Activated T-cell treated with anti-CD3 and anti-CD28 coated beads, Interleukin-2, amount 50 U/mL, for 72 hours (primary cell): ENCODE measurements at places on chromosomes 1 and 21.

GRCh38 chr21:25772686-25773085 lies 37.9 kb downstream of the GABPA start:
- no peak for DNase-seq

- no peak for DNase-seq
Measured at GRCh38 chr1:51922040-51922439, 43.5 kb upstream of the NRDC start.

GRCh38 chr1:25569597-25570396 lies 26.4 kb downstream of the LDLRAP1 start:
- no peak for DNase-seq

DNA sequence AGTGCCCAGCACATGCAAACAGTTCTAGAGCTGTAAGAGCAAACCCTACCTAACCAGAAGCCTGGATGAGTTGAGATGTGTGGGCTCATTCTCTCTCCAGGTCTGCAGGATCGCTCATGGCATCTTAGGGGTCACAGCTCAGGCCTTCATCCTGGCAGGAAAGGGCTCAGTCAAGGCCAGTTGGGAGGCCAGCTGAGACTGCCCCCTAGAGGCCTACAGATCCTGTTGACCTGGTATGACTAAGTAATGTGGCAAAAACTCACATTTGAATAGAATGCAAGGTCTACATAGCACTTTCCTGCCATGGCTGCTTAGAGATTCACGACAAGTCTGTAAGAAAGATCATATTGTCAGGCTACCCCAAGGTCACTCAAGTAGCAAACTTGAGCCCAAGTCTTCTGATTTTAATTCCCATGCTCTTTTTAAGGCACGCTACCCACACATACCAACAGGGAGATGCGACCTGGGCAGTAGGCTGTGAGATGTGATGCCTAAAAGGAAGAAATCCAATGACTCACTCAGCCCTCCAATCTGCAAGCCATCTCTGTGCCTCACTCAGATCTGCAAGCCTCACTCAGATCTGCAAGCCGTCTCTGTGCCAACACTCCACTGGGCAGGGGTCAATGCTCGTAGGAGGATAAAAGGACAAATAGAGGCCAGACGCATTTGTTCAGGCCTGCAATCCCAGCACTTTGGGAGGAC lies 5.1 kb upstream of the CAPN8 start:
- DNase-seq, result peak; percentile 26

DNA sequence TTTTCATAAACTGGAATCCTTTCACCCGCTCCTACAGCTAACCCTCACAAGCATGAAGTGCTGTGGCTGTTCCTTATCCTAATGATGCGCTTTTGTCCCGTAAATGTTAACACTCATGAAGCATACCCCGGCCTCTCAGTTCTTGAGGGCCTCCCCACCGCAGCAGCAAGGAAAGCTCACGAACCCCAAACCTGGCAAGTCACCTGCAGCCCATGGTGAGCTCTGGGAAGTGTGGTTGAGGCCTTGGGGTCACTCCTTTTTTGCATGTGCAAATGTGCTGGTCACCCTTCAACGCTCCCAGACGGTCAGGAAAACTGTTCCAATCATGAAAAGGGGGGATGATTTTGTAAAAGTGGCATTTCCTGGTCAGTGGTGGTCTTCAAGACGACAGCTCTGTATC lies 124.6 kb downstream of the PRDM2 start:
- DNase-seq, result no peak

- DNase-seq, result no peak
Measured at GRCh38 chr1:179883040-179883744, 1.1 kb downstream of the TOR1AIP1 start.

GRCh38 chr1:211541720-211542477 lies 37.1 kb downstream of the SLC30A1 start:
- no peak for DNase-seq

GRCh38 chr1:192877283-192877886 lies 68.5 kb downstream of the RGS2 start:
- no peak for DNase-seq

DNA sequence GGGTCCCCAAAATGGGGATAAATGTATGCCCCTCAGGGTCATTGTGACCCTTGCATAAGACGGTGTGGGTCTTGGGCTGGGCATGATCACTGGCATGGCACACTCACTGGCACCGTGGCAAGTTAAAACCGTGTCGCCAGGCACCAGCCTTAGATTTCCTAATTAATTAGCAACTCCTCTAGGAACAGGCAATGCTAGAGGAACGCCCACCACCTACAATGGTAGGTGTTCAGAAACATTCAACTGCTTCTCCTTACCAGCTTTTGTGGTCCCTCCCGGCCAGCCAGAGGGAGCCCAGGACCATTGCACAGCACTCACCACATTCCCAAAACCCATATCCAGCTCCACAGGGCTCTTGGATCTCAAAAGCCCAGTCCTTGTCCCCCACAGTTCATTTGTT lies 36.4 kb downstream of the EPHA2 start:
- DNase-seq, result no peak

GRCh38 chr1:91075233-91076135 lies 53.6 kb upstream of the ZNF644 start:
- DNase-seq, result no peak

DNA sequence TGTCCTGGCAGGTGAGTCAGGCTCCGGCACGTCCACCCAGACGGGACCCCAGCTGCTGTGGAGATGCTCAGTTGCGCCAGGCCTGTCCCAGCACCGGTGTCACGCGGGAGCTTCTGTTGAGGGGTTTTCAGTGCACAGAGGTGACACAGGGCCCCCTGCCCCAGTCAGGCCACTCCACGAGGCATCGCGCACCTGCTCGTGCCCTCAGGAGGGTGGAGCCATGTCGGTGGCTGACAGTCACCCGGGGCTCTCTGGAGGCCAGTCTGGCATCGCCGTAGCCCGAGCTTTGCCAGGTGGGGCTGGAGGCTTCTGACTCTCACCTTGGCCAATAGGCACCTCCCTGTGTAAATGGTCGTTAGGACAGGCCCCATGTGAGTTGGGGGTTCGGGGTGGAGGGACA lies 11.1 kb downstream of the TMEM240 start:
- no peak for DNase-seq

DNA sequence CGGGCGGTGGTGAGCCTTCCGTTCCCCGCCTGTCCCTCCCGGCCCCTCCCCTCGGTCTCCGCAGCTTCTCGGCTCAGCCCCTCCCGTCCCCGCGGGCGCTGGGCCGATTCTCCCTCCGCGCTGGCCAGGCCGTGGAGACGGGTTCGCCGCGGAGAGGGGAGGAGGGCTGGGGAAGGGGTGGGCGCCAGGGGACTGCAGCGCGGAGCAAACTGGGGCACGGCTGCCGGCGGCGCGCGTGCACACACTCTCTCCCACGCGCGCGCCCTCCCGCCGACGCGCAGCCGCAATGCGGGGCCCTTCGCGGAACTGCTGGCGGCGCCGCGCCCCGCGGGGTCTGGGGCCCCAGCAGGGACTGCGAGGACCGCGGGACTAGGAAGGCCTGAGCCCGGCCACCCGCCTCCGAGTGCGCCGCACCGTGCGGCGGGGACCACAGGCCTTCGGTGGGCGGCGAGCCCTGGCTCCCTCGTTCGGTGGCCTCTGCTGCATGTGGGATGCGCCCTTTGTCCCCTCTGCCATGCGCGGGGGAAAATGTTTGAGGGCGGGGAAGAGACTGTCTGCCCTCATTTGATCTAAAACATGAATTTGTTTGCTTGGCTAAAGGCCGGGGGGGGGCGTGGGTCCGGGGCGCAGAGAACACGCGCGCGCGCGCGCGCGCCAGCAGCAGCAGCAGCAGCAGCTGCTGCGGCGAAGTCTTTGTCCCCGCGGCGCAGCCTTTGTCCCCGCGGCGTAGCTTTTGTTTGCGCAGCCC lies 90.7 kb upstream of the VAMP3 start:
- peak; percentile 25 for DNase-seq

GRCh38 chr1:58149271-58149812 lies 397.2 kb downstream of the OMA1 start:
- DNase-seq, result no peak

- DNase-seq, result no peak
Measured at GRCh38 chr1:53614231-53615021, 124.5 kb downstream of the GLIS1 start.

- DNase-seq, result peak; percentile 98
Measured at GRCh38 chr1:33080885-33081553, at the start of gene AZIN2. Gene AZIN2 (plus strand): TSS chr1:33081153. CDS start chr1:33082250, 1,097 bp downstream.

DNA sequence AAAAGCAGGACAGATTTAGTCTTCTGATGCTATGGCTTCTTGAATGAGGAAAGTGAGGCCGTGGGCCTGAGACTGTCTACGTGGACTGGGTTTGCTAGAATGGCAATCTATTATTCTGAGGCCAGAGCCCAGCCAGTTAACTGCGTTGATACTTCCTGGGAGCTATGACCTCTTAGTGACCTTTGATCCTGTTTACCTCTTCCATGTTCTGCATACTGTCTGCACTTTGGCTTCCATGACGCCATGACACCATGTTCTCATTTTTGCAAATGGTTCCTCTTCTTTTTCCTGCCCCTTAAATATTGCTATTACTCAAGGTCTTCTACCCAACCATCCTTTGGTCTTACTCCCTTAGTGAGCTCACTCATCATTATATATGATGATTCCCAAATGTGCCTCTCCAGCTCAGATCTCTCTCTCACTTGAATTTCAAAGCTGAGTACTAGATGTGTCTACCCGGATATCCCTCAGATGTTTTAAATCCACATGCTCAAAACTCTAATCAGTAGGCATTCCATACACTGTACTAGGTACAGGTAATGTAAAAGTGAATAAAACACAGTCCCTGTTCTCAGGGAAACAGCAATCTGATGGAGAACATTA lies 66.1 kb upstream of the ATP1A1 start:
- no peak for DNase-seq

DNA sequence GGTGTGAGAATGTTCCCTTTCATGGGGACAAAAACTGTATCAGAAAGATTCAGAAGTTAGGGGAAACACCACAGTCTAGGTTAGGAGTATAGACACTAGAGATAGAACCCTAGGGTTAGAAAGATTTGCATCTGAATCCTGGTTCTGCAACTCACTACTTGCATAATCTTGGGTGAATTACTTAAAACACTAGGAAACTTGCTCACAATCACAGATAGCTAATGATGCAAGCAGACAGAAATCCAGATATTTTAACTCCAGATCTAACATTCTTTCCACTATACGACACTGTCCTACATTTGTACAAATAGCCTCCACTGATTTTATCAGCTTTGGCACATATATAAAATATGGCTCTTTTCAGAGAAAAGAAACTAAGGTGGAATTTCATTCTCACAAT lies 30.8 kb upstream of the GLIS1 start:
- DNase-seq, result no peak

- no peak for DNase-seq
Measured at GRCh38 chr1:228259951-228260350, 52.1 kb downstream of the OBSCN start.

DNA sequence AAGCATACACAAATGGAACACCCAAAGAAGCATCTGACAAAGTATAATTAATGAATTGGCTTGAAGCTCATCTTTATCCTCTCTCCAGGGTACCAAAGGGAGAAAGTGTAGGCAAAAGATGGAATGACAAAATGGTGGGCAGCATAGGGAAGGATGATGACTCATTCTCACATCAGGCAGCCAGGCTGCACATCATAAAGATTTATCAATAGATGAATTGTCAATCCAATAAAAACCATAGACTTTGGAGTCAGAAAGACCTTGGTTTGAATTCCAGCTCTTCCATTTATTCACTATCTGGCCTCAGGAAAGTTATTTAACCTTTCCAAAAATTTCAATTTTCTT lies 138.5 kb downstream of the TNR start:
- no peak for DNase-seq

DNA sequence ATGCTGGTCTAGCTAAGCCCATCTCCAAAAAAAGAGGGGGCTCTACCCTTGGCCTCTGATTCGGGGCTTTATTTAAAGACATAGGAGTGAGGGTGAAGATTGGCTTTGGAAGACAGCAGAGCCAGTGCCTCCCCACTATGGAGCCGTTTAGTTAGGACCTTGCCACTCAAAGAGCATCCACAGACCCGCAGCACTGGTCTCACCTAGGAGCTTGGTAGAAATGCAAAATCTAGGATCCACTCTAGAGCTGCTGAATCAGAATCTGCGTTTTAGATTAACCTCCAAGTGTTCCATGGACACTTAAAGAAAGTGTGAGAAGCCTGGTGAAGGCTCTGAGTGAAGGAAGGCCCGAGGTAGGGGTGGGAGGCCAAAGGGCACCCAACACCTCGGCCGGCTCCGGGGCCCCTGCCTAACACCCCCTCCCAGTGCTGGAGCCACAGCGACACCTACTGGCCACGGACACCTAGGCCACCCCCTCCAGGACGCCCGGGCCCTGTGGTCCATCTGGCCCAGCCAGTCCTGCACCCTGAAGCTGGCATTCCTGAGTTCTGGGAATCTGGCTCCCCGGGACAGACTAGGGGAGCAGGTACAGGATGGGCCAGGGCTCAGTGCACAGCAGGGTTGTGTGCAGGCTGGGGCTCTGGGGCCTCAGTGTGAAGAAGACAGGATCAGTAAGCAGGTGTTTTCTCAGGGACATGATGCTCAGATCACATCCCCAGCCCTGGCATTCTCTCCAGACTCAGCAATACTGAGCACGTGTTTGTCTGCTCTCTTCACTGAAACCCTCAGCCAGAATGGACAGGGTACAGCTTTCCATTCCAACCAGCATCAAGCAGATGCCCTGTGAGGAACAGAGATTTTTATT lies 79.2 kb downstream of the TMEM53 start:
- DNase-seq, result peak; percentile 87

DNA sequence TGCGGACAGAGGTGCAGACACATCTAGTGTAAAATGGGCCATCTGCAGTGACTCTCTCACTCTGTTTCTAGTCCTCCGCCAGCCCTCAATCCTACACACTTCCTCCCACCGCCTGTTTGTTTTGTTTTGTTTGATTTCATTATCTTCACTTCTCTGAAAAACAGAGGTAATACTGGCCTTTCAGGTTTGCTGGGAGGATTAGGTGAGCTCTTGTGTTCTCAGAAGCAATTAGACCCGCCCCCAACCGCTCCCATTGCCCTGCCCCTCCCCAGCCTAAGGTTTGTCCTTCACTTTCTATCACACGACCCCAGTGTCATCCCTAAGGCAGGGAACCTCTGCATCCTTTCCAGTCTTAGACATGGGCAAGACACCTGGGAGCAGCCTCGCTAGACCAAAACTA lies 43.2 kb upstream of the TACSTD2 start:
- no peak for DNase-seq

GRCh38 chr1:214029796-214030195 lies 42.0 kb downstream of the PROX1 start:
- no peak for DNase-seq

- no peak for DNase-seq
Measured at GRCh38 chr1:193674292-193674944, 488.0 kb upstream of the B3GALT2 start.

DNA sequence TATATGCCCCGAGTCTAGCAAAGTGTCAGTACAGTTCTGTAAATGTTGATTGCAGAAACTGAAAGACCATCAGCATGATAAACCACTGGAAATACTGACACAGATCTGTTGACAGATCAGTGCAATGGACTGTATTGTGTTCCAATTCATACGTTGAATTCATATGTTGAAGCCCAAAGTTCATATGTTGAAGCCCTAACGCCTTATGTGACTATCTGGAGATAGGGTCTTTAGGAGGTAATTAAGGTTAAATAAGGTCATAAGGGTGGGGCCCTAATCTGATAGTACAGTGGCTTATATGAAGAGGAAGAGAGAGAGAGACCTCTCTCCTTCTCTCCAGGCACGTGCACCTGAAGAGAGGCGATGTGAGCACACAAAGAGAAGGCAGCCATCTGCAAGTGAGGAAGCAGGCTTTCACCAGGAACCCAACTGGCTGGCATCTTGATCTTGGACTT lies 144.7 kb downstream of the MRPL39 start:
- no peak for DNase-seq

GRCh38 chr1:34272152-34272551 lies 95.4 kb downstream of the C1orf94 start:
- no peak for DNase-seq
